Activated effector memory CD4-positive, alpha-beta T cell treated with anti-CD3 and anti-CD28 coated beads, Interleukin-2, amount 50 U/mL, for 16 hours (primary cell): ENCODE measurements at places on chromosomes 1 and 21.

DNA sequence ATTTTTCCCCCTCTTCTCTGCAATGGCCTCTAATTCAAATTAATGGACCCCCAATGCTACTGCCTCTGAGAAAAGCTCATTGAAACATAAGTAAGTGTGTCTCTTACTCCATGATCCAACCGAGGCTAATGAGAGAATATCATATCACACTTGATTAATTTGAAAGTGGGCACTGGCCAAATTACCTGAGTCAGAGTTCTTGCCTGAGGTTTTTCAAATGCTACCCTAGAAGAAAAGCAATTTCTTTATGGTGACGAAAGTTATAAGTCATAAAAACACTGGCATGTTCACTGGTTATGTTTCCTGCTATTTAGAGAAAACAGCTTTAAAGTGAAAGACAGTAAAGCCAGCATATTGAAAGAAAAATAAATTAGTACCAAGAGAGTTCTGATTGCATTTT, 368.8 kb upstream of the TMPRSS15 start:
- no peak for DNase-seq

DNA sequence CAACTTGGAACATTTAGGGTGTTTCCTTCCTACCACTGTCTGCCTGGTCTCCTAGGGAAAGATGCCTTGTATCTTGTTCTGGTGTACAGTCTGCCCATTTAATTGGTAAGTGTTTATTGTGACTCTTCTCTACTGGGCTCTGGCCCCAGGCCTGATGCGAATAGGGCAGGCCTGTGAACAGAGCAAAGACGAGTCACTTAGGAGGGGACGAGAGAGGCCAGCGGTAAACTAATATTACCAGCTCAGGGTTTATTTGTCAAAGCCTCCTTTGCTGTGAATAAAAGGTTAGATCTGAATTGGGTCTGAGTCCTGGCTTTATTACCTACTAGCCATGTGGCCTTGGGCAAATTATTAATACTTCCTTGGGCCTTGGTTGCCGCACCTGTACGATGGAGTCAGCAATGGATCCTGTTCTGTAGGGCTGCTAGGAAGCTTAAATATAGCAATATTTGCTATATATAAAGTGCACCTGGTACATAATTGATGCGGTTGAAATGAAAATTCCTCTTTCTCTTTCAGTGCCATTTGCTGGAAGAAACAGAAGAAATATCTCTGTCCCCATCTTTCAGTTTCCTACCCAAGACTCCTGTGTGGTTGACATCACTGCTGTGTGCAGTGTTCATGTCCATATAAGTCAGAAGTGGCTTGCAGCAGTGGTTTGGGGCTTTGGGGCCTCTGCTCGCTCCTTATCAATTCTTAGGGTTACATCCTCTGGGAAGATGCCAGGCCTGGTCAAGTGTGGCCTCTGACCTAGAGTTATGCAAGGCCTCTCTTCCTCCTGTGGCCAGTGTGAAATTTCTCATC, 32.4 kb downstream of the MAPKAPK2 start:
- peak; percentile 62 for DNase-seq

DNA sequence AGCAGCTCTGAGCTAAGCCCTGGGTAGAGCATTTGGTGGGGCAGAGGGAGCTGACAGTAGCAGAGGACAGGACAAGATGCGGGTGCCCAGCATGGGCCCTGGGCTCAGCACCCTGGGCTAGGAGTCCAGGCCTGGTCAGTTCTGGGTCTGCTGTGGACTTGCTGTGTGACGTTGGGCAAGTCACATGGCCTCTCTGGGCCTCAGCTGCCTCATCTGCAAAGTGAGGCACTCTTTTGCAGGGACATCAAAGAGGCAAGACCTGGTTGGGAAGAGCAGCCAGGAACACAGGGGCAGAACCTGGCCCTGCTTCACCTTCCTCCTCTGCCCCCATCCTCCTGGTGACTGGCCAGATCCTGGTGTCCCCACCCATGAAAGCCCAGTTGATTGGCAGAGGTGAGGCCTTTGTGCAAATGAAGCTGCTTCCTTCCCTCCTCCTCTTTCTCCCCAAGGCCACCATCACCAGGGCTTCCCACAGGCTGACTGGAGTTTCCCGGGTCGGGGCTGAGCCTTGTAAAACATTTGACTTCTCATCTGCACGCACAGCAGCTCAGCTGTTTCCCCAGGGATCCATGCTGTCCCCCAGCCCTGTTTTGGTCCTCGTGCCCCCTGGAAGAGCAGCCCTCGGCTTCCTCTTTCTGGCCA, 350.5 kb downstream of the MATN1 start:
- no peak for DNase-seq

GRCh38 chr1:199954699-199955098, 72.8 kb upstream of the NR5A2 start:
- DNase-seq, result no peak

GRCh38 chr1:245663841-245664240, 509.1 kb downstream of the KIF26B start:
- no peak for DNase-seq

GRCh38 chr1:226041419-226041818, 21.1 kb upstream of the H3-3A start:
- no peak for DNase-seq

DNA sequence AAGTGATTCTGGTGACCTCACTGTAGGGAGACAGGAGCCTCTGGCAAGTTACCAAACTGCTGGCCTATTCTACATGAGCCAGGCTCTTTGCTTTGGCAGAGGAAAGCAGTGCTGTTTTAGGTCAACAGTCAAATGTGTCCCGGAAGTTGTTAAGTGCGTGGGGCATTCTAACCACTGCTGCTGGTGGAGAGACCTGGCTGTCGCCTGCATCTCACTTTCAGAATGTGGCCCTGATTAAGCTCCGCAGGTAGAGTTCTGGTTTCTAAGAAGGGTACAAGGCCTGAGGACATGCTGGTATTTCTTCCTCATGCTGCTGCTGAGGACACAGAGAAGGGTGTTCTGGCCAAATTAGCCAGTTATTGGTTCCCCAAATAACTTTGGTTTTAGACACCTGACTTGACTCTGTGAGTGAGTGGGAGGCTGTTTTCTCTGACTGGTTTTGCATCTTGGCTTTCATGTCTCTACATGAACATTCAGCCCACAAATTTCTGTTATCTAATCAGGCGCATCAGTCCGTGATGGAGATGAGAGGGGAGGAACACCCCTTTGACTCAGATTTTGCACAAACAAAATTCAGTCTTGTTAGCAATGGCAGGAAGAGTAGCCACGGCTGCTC, 120.8 kb downstream of the LMO4 start:
- peak; percentile 77 for DNase-seq

DNA sequence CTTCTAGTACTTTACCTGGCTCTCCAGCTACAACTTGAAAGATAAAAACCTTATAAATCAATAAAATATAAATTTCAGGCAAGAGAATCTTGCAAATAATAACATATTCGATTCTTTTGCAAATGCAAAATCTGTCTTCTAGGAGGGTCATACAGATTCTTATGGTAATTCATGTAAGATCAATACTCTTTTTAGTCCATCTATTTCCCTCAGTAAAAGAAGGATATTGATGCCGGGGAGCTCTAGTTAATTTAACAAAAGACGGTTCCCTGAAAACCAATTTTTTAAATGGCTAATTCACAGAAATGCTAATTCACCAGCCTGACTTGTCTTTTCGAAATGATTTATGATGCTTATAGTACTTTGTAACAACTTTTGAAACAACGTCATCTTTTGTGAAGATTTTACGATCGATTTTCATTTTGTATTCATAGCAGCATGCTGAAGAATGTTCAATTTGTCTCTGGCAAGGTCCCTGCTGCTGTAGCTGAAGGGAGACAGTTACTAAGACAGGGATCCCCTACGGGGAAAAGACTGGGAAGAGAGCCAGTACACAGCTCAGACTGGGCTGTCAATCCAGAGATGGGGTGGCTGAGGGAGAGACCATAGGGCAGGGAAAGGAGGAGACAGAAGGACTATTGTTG, 90.6 kb upstream of the SPAG17 start:
- DNase-seq, result no peak

DNA sequence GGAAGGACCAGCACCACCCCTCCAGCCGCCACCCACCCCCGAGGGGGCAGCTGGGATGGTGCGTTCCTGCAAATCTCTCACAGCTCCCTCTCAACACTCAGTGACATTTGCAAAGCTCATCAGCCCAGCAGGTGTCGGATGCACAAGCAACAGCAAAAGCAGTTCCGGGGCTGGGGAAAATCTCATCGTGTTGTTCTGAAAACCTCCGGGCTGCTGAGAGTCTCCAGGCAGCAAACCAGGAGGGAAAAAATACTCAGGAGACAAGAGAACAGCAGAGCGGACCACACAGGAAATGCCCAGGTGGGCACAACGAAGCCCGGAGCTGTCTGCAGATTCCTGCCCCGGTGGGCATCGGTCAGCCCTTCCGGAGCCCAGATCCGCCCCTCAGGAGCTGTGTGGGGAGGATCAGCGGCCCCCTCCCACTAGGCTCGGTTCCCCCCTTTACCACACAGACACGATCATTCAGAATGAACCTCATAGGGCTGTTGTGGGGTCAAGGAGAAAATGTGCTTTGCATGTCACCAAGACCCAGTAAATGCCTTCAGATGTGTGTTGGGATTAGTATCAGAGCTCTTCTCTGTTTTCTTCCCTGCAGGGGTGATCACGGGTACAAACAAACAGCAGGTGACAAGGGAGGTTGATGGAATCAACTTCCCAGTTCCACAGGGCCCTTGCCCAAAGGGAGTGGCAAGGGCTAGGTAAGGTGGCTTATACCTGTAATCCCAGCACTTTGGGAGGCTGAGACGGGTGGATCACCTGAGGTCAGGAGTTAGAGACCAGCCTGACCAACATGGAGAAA, 127.0 kb upstream of the TIAM1 start:
- peak; percentile 45 for DNase-seq

- no peak for DNase-seq
Measured at GRCh38 chr1:52007215-52008002, 16.9 kb upstream of the RAB3B start.

DNA sequence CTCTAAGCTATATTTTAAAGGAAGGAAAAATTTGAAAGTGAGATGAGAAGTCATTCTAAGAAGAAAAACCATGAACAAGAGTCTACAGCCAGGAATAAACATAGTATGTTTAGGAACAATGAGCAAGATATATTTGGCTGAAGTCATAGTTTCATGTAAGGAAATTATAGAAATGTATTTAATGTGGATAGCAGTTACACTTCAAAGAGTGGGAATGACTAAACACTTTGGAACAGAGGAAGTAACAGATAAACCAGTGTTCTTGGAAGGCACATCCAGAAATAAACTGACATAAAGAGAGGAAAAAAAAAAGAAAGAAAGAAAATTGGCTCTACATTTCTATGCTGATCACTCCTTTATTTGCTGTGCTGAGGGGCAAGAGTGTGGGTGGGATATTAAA, 18.0 kb downstream of the C8A start:
- no peak for DNase-seq

GRCh38 chr1:8517661-8518489, 200.0 kb downstream of the SLC45A1 start:
- DNase-seq, result no peak

GRCh38 chr1:175564723-175565122, 178.7 kb downstream of the TNR start:
- DNase-seq, result no peak

GRCh38 chr1:206812471-206812870, 40.2 kb upstream of the IL10 start:
- DNase-seq, result no peak

DNA sequence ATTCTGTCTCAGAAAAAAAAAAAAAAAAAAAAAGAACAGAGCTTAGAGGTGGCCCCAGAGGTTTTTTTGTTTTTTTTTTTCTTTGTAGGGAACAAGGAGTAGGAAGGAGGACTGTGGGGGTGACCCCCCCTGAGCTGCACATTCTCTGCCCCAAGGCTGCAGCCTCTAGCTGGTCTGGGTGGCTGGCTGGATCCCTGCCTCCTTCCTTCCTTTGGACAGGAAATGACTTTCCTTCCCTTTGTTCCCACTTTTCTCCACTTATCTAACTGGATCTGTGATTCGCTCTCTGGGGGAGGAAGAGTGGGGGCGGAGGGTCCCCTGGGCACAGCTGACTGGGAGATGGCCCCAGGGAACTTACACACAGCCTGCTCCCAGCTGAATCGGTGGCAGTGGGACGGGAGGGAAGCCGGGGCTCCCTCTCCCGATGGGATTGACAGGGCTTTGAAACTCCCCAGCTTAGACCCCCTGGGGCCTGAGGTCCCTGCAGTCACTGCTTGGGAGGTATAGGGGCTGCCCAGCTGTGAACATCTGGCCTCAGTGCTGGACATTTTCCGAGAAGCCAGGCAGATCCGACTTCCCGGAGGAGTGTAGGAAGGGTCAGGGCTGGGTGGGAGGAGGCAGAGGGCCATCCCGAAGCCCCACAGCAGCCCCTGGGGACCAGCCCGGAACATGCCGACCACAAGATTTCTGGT, 2.1 kb downstream of the FBLIM1 start:
- no peak for DNase-seq

- DNase-seq, result no peak
Measured at GRCh38 chr21:43631411-43632107, 27.7 kb downstream of the HSF2BP start.

DNA sequence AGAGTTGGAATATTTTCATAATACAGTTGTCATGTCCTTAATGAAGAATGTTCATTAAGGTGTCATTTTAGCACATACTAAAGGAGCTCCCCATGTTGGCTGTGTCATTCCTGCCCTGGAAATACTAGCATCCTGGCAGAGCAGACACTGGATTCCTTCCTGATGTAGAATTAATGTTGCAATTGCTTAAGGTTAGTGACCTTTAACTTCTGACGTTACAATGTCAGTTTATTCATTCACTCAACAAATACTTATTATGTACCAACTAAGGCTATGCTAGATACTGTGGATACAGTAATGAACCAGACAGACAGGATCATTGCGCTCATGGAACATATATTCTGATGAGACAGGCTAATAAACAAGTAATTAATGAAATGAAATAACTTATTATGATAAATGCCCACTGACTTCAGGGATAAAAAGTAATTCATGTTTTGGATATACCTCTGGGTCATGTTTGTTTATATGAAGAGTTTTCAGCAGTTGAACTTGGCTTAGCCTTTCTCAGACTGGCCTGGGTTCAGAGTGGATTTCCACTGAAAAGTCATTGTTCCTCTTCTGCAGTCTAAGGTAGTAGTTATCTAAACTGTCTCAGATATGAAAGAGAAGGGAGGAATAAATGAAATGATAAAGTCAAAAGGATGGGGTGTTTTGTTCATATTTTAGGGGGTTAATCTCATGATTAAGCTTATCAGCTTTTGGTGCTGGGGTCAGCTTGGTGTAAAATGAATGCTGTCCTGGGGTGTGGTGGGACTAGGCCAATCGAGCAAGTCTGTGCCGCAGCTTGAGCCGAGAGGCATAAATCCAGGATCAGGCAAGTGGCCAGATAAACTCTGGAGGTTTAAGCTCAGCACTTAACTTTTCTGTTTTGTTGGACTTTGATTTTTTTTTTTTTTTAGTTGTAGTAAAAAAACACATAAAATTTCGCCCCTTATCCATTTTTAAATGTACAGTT, 43.3 kb upstream of the KCNQ4 start:
- no peak for DNase-seq

GRCh38 chr1:41537788-41538351, 53.4 kb upstream of the EDN2 start:
- DNase-seq, result peak; percentile 39

GRCh38 chr1:80534606-80535360, 1266.0 kb upstream of the ADGRL2 start:
- DNase-seq, result no peak

- no peak for DNase-seq
Measured at GRCh38 chr21:27813750-27814149, 846.9 kb upstream of the ADAMTS5 start.
